ENCODE measurements at places on chromosomes 12 and 14. TPM values are rescaled to one million over a fixed set of nuclear protein-coding genes. Genes with fewer than 3 reads are reported as not detected.

NTS gene
- not detected for total RNA-seq

- DNase-seq: no peak
These were observed 83.6 kb upstream of the DDHD1 start for GRCh38 chr14:53236708-53237107.

DNA sequence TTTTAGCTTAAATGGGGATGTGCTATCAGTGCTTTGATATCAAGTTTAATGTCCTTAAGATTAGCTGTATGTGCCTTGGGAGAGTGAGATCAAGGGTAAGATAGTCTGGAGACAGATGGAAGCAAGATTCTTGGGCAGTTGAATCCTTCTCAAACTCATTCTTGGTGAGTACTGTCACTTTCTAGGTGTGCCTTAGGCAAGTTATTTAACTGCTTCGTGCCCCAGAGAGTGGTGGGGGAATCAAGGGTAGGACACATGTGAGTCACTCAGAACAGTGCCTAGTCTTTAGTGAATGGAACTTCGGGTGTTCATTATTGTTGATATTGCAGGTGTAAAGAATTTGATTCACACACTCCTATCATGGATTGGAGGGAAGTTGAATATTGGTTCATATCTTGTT is 803.7 kb downstream of the DIO2 start:
- DNase-seq: no peak

DNA sequence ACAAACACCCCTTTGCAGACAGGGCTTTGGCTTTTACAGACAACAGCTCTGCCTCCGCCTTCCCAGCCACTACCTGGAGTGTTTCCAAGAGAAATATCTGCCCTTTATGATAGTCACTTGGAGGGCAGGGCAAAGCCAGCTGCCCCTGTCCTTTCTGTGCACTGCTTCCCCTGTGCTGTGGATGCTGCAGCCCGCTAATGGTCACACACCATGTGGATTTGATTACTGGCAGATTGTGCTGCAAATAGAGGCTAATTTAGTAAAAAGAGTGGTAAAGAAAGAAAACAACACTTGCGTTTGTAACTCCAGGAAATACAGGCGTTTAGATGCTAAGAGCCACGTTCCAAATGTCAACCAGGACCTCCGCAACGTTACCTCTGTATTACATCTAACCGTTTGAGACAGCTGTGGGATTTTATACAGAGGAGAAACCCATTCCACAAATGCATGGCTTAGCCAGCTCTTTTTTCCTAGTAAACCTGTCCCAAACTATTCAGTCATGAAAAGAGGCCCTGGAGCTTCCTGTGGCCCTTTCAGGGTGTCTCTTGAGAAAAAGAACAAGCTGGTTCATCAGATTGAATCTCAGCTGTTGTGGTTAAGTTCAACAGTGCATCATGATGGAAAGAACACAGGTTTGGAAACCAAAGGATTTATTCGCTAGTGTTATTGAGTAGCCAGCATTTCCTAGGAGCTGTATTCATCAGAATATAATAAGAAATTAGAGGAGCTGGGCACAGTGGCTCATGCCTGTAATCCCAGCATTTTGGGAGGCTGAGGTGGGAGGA is 30.1 kb upstream of the PWP1 start:
- no peak for DNase-seq

GRCh38 chr14:87944987-87945604 is 47.9 kb downstream of the GALC start:
- DNase-seq: peak; percentile 12

All from kidney epithelial cell (primary cell).